Esophagus mucosa (tissue), 1 donor: ENCODE measurements at places on chromosomes 2 and 18. TPM values are rescaled to one million over a fixed set of nuclear protein-coding genes. Genes with fewer than 3 reads are reported as not detected.

DNA sequence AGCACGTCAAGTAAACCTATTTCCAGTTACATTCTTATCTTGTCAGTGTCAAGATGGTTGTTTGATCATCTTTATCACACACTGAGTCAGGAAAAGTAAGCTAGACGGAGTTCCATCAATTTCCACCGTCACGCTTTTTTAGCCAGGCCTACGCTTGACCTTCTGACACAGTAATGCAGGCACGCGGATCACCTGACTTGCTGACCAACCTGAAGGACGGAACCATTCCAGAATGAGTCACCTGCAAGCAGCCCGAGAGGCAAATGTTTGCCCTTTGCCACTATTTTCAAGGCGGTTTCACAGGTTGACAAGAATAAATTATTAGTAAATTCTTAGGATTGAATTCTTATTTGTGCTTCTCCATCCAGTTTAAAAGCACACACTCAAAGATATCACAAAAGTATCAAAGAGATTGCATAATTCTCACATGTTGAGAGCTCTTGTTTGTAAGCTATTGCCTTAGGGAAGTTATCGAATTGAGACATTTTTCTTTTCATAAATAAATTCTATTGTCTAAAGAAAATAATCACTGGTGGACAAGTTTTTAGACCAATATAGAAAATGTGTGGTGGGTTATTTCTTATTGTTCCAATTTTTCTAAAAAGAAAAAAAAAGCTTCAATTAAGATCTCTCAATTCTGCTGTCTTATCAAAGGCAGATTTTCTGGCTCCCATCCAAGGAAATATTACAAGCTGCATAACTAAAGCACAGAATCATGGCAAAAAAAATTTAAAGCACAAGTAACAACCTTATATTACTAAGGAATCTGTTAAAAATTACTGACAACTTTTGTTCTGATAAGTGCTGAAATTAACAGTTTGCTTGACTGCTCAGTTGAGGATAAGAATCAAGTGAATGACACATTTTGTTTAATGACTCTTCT, 31.9 kb downstream of the UXS1 start:
- peak; percentile 57 for ATAC-seq

GAL3ST2 gene
- total RNA-seq, result not detected

DNA sequence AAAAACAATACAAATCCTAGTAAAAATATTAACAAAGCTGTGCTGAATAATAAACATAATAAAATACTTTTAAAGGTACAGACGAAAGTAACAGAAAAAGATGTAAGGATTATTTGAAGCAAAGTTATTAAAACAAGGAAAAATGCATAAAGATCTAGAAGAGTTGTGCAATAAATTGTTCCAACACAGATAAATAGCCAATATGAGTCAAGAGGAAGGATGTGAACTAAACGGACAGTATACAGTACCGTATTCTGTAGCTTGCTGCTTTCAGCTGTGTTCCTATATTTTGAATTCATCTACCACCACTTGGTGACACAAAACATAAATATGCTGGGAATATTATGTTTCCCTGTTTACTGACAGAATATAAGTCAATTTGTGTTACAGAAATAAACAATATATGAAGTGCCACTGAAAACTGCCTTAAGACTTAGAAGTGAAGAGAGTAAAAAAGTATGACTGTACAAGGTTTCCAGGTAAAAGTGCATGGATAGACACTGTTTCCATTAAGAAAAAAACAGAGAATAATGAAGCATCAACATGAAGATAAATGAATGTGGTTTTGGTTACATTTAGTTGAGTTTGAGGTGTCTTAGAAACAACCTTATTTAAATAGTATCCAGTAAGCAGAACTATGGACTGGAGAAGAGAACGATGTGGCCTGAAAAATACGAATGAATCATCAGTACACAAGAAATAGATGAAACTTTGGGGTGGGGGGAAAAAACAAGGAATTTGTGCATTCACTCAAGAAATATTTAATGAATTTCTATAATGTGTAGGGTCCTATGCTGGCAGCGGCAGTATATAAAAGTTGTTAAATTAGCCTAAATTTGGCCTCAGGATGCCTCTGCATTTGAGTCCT, 13.1 kb downstream of the PPP3R1 start:
- no peak for ATAC-seq

FMNL2 gene
- total RNA-seq, result 12.4 TPM

DNA sequence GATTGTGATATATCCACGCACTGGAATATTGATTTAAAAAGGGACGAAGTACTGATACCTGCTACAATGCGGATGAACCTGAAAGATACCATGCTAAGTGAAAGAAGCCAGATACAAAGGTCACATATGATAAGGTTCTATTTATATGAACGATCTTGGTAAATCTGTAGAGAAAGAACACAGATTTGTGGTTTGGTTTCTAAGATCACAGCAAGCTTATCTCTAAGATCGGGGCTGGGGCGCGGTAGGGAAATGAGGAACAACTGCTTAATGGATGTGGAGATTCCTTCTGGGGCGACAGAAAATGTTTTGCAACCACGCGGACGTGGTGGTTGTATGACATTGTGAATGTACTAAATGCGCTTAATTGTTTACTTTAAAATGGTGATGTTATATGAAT, 60.1 kb downstream of the NEDD4L start:
- no peak for ATAC-seq

GRCh38 chr2:229344151-229344551, 73.1 kb upstream of the PID1 start:
- peak; percentile 98 for ATAC-seq

DNA sequence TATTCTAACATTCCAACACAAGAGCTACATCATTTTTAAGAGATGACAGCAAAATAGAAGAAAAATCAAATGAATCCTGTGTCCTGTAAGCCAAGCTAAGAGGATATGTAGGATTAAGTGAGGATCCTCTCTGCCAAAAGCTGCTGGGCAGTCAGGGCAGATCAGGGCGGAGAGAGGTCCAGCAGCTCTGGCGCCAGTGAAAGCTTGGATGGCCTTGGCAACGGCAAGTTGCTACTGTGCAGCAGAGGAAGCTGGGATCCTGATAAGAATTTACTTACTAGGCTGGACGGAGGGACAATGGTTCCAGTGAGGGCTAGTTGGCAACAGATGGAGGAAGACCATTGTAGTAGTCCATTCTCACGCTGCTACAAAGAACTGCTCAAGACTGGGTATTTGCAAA, 391.5 kb downstream of the XIRP2 start:
- ATAC-seq, result no peak

TMEM178A gene
- 0.40 TPM for total RNA-seq

DNA sequence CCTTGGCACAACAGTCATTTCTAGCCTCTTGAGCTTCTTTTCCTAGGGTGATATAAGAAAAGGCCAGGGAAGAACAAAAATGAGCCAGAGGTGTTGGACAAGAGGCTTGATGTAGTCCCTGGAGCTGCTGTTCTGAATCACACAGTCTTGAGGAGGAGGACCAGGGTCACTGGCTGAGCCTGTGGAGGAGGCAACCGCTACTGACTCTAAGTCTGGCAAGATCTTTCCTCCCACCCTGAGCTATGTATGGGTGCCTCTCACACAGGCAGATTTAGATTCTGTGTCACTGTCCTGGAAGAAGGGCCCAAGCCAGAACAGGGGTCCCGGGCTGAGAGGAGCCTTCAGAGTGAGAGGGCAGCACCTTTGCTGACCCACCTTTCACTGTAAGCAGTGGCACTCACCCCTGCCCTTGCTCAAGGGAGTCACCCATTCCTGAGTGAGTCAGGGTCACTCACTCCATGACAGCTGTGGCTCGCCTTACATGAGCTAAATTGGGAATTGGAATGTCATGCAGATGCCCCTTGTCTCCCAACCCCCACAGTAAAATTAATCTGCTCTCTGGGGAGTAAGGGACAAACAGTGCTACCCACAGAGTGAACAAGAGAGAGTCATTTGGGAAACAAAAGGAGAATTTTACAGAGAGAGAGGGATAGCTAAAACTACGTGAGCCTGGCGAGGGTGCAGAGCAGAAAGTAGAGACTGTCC, at the start of gene TRIM54:
TSS of gene TRIM54 (plus strand) at position 575 of the 705 bp plus-strand sequence. CDS start 303 bp downstream, outside the sequence.
- peak; percentile 34 for ATAC-seq

DNA sequence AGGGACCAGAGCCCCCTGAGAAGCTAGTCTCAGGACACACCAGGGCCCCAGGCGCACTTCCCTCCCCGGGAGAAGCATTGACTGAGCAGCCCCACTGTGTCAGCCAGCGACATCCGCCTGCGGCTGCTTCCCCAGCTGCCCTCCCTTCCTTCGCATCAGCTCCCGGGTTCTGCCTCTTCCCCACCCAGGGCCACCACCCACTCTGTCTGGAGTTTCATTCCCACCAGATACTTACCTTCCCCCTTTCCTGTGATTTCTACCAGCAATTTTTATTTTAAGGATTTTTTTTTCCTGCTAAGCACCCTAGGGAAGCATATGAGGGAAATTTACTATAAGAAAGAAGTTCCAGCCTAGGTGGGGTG, 99.2 kb downstream of the SMAD7 start:
- ATAC-seq, result no peak

- ATAC-seq, result no peak
Measured at GRCh38 chr2:240737958-240738357, 46.3 kb downstream of the AQP12A start.

- ATAC-seq, result no peak
Measured at GRCh38 chr2:171247741-171248662, 87.3 kb upstream of the TLK1 start.

DNAH7 gene
- total RNA-seq, result 0.12 TPM

GRCh38 chr18:53971331-53971730, 253.1 kb downstream of the MBD2 start:
- ATAC-seq, result peak; percentile 71

DNA sequence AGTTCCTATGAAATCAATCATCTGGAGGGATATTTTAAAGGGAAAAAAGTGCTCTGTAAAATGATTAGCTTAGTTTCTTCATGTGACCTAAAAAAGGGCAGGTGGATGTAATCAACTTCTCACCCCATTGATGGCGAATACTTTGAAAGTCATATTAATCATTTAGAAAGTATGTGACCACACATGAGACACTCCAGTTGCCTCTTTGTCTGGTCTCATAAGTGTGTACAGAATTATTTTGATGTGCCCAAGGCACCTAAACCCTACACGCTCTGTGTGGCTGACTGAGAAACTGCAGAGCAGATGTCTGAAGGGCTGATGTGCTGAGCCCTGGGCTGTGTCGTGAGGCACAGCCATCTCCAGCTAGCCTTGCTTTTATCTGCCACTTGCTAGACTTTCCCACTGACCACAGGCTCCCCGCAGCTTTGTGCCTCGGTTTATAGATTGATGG, 26.9 kb downstream of the SGPP2 start:
- no peak for ATAC-seq

GRCh38 chr2:83826577-83826976, 632.5 kb downstream of the SUCLG1 start:
- no peak for ATAC-seq

GRCh38 chr2:179107737-179108136, 57.8 kb upstream of the CCDC141 start:
- ATAC-seq, result no peak

GRCh38 chr2:70546376-70546775, 7.2 kb downstream of the TGFA start:
- no peak for ATAC-seq

- no peak for ATAC-seq
Measured at GRCh38 chr2:61759005-61759404, 94.9 kb downstream of the FAM161A start.

- peak; percentile 10 for ATAC-seq
Measured at GRCh38 chr2:23788100-23788499, 138.8 kb downstream of the ATAD2B start.

GRCh38 chr18:65282096-65282495, 468.7 kb upstream of the CDH7 start:
- no peak for ATAC-seq

MALL gene
- total RNA-seq, result 248 TPM

IL1RN gene
- 871 TPM for total RNA-seq

- no peak for ATAC-seq
Measured at GRCh38 chr2:66849153-66849755, 414.3 kb downstream of the MEIS1 start.
